ENCODE measurements at places on chromosomes 12 and 14.

DNA sequence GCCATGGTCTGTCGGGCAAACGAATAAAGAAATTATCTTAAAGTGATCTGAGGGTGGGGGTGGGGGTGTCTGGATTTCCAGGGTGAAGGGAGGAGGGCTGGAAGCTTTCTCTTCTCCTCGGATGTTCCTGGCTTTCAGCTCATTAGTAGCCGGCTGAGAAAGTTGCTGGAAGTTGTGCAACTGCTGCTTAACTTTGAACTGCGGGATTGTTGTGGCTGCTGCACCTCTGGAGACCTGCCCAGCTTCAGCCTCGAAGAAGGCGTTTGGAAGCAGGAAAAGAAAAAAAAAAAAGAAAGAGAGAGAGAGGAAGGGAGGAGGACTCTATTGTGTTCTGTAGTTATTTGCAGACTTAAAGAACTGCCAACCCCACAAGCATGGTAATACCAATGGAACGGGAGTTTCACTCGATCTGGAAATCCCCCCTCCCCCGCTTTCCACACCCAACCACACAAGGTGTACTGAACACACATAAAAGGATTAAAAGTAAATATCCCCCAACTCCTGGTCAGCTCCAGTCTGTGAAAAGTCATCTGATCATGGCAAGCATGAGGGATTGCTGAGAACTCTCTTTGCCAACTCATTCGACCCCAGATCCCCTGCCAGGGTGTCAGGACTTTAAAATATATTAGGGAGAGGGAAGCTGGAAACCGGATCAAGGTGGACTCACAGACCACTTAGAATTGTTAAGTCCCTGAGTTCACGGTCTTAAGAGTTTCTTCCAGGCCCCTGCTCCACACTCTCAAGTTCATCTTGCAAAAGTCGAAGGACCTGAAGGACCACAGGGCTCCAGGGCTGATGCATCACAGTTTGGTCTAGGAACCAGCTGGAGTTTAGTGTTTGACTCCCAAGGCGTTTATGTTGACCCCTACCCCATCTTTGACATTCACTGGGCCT lies at the start of gene RASSF9:
RASSF9 (minus strand) TSS at position 213 of the 894 bp plus-strand sequence; CDS start at position 5, 208 bp downstream.
- DNase-seq = no peak

GRCh38 chr12:106918746-106919145 lies 37.0 kb upstream of the TMEM263 start:
- no peak for DNase-seq

GRCh38 chr12:720231-720941 lies 32.0 kb upstream of the WNK1 start:
- DNase-seq = no peak

DNA sequence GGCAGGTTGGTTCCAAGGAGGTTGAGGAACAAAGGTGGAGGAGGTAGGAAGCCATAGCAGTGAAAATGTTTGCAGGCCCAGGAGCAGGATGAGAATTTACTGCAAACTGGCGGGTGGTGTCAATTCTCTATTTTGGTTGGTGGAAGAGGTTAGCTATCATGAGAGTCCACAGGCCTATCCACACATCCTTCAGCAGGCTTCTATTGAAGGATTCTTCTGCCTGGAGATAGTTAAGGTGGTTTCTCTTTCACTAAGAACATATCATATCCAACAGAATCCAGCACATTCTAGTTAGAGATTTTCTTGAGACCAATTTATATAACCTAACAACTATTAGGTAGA lies 68.9 kb upstream of the DYRK2 start:
- no peak for DNase-seq

- DNase-seq = no peak
These were observed 901.7 kb downstream of the LRFN5 start for GRCh38 chr14:42508209-42508946.

- no peak for DNase-seq
These were observed 2.6 kb upstream of the CNOT2 start for GRCh38 chr12:70240673-70241072.

DNA sequence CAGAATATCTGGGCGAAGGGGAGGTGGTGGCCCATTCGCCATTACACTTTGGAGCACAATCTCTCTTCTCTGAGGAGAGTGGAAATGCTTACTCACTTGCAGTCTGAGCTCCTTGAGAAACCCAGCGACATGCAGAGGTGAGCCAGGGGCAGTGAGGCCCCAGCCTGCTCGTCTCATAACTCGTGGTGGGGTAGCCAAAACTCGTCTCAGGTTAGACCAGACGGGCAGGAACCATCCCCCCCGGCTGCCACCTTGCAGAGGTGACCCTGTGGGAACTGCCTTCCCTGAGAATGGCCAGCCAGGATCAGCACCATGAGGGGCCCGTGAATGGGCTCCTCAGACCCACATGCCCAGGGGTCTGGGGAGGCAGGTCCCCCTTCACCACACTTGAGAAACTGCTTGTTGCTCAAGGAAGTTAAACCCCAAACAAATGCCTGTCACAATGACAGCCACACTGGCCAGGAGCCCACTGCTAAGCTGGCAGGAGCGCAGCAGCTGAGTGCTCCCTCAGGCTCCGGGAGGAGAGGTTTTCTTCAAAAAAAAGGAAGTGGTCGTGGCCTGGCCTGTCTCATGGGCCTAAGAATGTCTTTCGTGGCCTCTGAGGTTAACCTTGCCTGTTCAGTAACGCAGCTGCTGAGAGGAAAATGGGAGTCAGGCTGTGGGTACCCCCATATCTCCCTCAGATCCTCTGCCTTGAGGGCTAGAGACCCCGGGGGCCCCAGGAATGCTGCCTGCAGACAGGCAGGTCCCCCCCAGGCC lies 9.2 kb upstream of the ALDH2 start:
- DNase-seq = no peak

DNA sequence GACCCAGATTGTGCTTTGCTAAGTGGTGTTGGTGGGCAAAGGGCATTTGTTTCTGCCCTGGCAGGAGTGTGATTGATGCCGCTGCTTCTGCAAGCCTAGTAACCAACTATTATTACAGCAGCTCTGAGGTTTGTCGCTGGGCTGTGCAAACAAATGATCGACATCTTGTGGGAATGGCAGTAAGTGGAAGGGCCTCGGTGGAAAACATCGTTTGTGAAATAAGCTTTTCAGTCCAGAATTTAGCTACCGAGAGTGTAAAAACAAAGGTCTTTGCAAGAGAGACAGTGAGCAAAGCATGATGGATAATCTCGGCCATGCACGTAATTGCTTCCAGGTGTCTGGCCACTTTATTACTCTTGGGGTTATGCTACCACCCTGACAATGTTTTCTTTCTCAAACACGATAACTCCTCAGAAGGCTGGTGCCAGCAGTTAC lies 397.7 kb upstream of the PRICKLE1 start:
- no peak for DNase-seq

- DNase-seq = no peak
These were observed 102.6 kb downstream of the OSBPL8 start for GRCh38 chr12:76457010-76457409.

DNA sequence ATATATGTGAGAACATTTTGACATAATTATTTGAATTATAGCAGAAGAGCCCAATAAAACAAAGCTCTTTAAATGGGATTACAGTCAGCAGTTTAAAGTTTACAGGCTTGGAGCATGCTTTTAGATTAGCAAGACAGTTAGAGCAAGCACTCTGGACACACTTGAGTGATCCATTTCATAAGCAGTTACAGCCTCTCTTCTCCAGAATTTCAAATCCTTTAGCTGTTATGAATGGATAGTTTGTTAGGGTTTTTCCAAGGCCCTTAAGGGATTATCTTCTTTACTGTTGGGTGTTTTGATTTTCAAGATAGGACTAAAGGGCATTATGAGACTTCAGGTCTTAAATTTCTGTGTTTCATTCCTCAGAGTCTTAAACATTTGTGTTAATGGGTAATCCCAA lies 36.3 kb downstream of the BEST3 start:
- no peak for DNase-seq

DNA sequence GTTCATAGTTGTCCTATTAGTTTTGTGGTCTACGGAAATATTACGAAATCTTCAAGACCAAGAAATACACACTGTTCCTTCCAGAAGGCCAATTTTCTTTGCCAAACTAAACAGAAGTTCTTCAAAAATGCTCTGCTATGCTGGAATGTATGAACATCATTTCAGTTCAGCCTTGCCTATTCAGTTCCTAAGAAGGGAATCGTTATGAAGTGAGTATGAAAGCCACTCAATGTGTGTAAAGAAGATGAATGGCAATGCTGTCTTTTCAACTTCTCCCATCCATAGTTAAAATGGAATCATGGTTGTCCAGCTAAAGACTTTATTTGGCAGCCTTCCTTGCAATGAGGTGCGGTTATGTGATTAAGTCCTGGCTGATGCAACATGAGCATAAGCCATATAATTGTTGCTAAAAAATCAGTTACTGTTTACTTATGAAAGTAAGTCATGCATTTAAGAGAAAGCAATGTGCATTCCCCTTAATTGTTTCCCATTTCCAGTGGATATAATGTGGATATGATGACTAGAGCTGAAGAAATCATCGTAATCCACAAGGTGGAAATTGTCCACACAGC lies 73.8 kb upstream of the PTPRR start:
- no peak for DNase-seq

DNA sequence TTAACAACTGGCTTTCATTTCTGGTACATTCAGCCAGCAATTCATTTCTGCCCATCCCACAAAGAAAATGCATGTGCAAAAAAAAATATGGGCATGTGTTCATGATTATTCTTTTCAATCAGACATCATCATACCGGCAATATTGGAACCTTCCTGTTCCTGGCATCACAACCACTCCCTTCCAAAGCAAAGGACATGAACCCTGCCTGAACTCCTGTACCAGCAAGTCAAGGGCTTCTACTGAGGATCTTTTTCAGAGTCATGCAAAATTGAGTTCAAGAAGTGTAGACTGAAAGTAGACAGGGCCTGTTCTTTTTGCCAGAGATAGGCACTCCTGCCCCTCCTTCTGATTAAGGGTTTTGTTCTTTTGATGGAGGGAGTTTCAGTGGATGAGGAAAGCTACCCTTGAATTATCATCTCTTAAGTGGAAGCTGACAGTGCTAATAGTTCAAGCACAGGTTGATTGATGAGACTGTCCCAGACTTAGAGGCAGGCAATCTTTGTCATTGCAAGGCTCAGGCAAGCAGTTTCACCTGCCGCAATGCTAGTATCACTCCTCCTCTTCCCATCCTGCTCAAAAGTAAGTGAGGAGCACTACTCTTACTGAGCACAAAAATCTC lies 22.3 kb upstream of the DIO2 start:
- no peak for DNase-seq

GRCh38 chr12:132600048-132601032 lies 10.0 kb downstream of the LRCOL1 start:
- DNase-seq = no peak
